ENCODE measurements at places on chromosomes 7 and 10. TPM values are rescaled to one million over a fixed set of nuclear protein-coding genes. Genes with fewer than 3 reads are reported as not detected.

MACC1 gene
- total RNA-seq = 0.15 TPM

PIK3CG gene
- total RNA-seq = not detected

CALHM3 gene
- not detected for total RNA-seq

LIPK gene
- not detected for total RNA-seq

INSIG1 gene
- 356 TPM for total RNA-seq

CALCR gene
- not detected for total RNA-seq

TAS2R4 gene
- 1.7 TPM for total RNA-seq

MPP7 gene
- total RNA-seq = 0.29 TPM

DDX21 gene
- total RNA-seq = 36.7 TPM

TRAPPC14 gene
- 4.8 TPM for total RNA-seq

INHBA gene
- total RNA-seq = 8.1 TPM

ATG9B gene
- total RNA-seq = under 0.01 TPM

AGAP6 gene
- 3.6 TPM for total RNA-seq

ZNF3 gene
- 24.9 TPM for total RNA-seq

CDNF gene
- 3.1 TPM for total RNA-seq

MYOZ1 gene
- total RNA-seq = 0.33 TPM

ZPBP gene
- not detected for total RNA-seq

C10orf62 gene
- total RNA-seq = not detected

AMZ1 gene
- 1.3 TPM for total RNA-seq

OR13A1 gene
- not detected for total RNA-seq

CALML3 gene
- total RNA-seq = not detected

SEMA3E gene
- 6.8 TPM for total RNA-seq

SPDYE9 gene
- total RNA-seq = under 0.01 TPM

BTBD16 gene
- 0.15 TPM for total RNA-seq

TRPV6 gene
- not detected for total RNA-seq

KCND2 gene
- total RNA-seq = 7.3 TPM

SGPL1 gene
- total RNA-seq = 24.0 TPM

HOXA5 gene
- total RNA-seq = 16.7 TPM

LRRD1 gene
- not detected for total RNA-seq

INSYN2A gene
- total RNA-seq = 0.73 TPM

CNTNAP2 gene
- 0.15 TPM for total RNA-seq

SPDYE16 gene
- total RNA-seq = 0.33 TPM

LRGUK gene
- under 0.01 TPM for total RNA-seq

HOXA6 gene
- total RNA-seq = not detected

CHST3 gene
- total RNA-seq = 15.4 TPM

CFTR gene
- total RNA-seq = not detected

APBB1IP gene
- total RNA-seq = 6.3 TPM

CHCHD2 gene
- 203 TPM for total RNA-seq

MUC3A gene
- not detected for total RNA-seq

EN2 gene
- total RNA-seq = not detected

PNLIPRP3 gene
- 0.17 TPM for total RNA-seq

CADPS2 gene
- 29.1 TPM for total RNA-seq

HMX2 gene
- not detected for total RNA-seq

CLDN3 gene
- total RNA-seq = not detected

CLRN3 gene
- not detected for total RNA-seq

Data from smooth muscle cell of trachea (primary cell).